ENCODE measurements at places on chromosomes 1 and 21.
A peak's percentile ranks its signal among the peaks of the same experiment; 100 is the strongest.

GRCh38 chr1:62746809-62747138 lies 37.2 kb upstream of the ATG4C start:
- DNase-seq: no peak

- DNase-seq: no peak
These were observed 24.6 kb downstream of the TNFRSF1B start for GRCh38 chr1:12191242-12192032.

DNA sequence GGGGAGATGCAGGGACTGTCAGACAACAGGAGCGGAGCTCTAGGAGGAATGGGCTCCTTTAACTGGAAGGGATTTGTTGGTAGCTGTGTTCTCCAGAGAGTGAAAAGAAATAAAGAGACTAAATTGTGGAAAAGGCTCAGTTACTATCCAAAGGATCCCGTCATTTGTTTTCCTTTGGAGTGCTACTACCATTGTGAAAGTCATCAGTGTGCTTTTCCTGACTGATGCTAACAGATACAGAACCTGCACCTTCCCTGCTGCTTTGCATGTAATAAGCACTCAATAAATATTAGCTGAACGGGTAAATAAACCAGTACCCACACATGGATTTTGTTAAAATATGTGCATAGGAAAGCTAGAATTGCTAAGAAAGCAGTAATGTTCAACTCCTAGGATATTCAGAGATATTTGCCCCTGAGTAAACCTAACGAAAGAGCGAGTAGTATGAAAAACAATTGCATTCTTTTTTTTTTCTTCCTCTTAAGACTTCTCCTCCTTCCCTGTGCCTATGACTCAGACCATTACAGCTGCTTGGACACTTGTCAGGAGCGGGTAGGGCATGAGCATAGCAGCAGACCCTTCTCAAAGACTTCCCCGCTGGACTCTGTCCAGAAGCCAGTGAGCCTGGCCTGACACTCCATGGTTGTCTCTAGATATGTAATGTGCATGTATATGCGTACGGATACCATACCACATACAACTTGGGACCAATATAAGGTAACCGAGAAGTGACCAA lies 41.7 kb downstream of the PTGFRN start:
- DNase-seq: no peak

- DNase-seq: no peak
These were observed 15.7 kb downstream of the ZFYVE9 start for GRCh38 chr1:52157582-52157981.

DNA sequence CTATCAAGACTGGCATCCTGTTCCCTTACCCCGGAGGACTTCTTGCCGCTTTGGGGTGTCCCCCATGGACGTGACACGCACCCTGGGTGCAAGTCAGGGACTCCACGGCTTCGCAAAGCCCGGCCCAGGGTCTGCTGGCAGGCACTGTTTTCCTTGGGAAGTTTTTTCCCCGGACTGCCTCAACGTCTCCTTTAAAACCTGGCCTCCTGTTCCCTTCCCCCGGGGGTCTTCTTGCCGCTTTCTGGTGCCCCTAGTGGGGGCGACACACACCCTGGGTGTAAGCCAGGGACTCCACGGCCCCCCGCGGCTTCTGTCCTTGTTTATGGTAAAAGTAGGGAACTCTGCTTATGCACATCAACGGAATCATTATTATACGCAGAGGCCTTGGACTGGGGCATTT lies 136.6 kb downstream of the LIPI start:
- DNase-seq: no peak

DNA sequence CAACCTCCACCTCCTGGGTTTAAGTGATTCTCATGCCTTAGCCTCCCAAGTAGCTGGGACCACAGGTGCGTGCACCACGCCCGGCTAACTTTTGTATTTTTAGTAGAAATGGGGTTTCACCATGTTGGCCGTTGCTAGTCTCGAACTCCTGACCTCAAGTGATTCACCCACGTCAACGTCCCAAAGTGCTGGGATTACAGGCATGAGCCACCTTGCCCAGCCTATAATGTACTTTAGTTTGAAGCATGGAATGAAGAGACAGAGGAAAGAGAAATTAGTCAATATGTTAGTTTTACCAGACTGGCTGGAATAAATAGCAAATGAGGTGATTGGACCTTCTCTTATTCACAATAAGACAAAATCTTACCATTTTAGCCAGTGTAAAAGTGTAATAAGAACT lies 89.0 kb downstream of the GTF2B start:
- DNase-seq: no peak

GRCh38 chr21:41121785-41122415 lies 46.1 kb upstream of the BACE2 start:
- DNase-seq: peak; percentile 87

DNA sequence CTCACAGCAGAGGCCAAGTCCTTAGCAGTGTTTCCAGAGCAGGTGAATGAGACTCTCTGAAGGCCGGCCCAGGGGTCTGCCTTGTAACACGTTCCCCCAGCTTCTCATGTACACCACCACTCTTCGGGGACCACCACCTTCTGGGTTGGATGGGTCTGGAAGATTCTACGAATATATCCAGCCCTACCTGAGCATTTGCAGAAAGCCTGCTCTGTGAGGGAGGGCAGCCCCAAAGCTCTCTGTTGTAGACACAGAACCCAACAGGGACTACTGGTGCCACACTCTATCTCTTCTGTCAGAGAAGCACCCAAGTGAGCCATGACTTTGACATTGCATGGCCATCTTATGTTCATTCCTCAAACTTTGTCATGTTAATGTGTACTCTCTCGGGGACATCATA lies 61.8 kb downstream of the CD247 start:
- no peak for DNase-seq
